ENCODE measurements at places on chromosomes 2 and 18. TPM values are rescaled to one million over a fixed set of nuclear protein-coding genes. Genes with fewer than 3 reads are reported as not detected.

DNA sequence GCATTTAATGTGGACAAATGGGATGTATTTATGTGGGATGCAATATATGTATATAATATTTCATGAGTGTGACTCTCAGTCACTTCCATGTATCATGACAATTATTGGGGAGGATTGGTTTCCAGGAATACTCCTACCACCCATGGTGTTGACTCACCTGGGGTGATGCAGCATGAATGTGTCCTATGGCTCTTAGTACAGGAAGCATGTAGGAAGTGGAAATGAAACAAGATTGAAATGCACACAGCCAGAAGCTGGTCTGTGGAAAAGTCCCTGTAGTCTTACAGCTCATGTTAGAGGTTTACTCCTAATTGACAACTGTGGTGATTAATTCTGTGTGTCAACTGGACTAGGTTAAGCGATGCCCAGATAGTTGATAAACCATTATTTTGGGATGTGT lies 89.3 kb upstream of the HAAO start:
- DNase-seq = no peak

GRCh38 chr2:221833966-221834365 lies 261.9 kb upstream of the EPHA4 start:
- no peak for DNase-seq

RIT2 gene
- total RNA-seq = not detected

DNA sequence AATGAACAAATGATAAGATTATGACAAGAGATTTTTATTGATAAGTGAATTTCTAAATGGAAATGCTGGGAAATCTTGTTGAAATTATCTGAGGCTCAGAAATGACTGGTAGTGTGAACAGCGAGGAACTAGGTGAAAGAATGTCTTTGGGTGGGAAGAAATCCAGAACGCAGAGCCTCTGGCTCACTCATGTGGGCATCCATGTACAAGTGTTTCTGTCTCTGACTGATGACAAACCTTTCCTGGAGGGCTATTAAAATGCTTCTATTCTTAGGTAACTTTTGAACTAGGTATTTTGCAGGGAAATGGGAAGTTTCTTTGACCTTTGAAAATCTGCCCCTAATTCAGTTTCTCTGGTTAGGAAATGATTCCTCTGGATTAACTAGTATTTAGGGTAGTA lies 598.6 kb downstream of the SLC4A3 start:
- DNase-seq = no peak

DNA sequence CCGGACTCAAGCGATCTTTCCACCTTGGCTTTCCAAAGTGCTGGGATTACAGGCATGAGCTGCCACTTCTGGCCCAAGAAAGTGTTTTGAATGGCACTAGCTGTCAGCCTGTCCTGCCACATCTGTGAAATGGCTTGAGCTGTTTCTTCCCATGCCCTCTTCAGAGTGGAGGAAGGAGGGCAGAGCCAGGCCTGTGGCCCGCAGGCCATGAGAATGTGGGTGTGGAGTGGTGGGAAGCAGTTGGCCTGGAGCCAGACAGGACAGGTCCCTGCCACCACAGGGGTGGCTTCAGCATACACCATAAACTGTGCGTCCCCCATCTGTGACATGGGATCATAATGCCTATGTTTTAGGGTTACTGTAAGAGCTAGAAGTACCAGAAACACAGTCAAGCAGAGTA lies 6.5 kb downstream of the SLC66A3 start:
- no peak for DNase-seq

GRCh38 chr2:7963787-7964186 lies 718.1 kb upstream of the ID2 start:
- no peak for DNase-seq

DNA sequence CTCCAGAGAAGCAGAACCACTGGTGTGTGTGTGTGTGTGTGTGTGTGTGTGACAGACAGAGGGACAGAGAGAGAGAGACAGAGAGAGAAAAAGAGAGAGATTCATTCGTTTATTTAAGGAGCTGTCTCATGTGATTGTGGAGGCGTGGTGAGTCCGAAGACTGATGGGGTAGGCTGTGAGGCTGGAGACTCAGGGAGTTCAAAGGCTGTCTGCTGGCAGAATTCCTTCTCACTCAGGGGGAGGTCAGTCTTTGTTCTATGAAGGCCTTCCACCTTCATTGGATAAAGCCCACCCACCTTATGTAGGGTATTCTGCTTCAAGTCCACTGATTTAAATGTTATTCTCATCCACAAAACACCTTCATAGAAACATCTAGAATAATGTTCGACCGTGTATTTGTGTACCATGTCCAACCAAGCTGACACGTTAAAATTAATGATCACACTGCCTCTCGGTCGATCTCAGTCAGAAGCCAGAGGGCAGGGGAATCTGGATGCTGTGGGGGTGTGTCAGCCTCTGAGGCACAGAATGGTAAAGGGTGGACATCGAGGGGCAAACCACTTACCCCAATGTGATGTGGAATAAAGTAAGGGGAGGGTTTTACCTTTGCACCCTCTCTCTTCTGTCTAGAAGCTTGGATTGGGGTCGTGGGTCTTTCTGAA lies 275.6 kb downstream of the SLC4A3 start:
- DNase-seq = no peak

All from activated T-cell treated with anti-CD3 and anti-CD28 coated beads, Interleukin-2, amount 50 U/mL, for 4 hours (primary cell).